ENCODE measurements at places on chromosomes 6 and 20.

DNA sequence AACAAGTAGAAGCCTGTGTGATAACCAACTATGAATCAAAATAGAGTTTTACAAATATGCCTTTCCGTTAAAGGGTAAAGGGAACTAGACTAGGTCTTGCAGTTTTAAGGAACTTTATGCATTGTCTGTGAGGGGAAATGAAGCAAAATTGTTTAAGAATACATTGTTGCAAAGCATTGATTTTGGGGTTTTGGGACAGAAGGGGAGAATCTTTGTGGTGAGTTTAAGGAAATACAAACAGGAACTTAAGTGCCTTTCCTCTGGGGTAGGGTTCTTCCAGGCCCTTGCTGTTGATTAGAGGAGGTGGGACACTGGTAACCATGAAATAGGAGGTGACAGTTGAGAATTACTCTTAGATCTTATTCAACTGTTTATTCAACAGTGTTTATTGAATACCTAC lies 4.7 kb downstream of the MAPK14 start:
- H3K27me3 ChIP-seq: no peaks in the 10 kb centered on the region
- no peaks in the 10 kb centered on the region for H3K4me1 ChIP-seq
- no peak overlapping the region for H3K27ac ChIP-seq
- no peak overlapping the region for H3K4me3 ChIP-seq

DNA sequence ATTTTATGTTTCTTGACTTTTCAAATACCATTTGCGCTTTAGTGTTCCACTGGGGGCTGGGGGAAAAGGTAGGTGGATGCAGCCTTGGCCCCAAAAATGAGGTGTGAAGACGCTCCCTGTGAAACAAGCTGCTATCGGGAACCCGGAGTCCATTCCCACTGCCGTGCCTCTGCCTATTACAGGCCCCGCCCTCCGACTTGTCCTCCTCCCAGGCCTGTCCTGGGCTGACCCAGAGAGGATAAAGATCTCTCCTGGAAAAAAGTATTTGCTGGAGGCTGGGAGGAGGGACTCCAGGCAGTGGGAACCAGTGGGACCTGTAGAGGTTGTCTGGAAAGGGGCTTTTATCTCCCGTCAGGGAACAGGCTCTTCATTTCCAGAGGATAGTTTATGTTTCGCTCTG lies 215.0 kb downstream of the SLC24A3 start:
- H3K27ac ChIP-seq: peak overlapping the region; percentile 9
- no peaks in the 10 kb centered on the region for H3K36me3 ChIP-seq
- peaks cover 44% of the 10 kb centered on the region for H3K4me1 ChIP-seq
- no peak for DNase-seq
- H3K4me3 ChIP-seq: no peak overlapping the region
- H3K27me3 ChIP-seq: no peaks in the 10 kb centered on the region

DNA sequence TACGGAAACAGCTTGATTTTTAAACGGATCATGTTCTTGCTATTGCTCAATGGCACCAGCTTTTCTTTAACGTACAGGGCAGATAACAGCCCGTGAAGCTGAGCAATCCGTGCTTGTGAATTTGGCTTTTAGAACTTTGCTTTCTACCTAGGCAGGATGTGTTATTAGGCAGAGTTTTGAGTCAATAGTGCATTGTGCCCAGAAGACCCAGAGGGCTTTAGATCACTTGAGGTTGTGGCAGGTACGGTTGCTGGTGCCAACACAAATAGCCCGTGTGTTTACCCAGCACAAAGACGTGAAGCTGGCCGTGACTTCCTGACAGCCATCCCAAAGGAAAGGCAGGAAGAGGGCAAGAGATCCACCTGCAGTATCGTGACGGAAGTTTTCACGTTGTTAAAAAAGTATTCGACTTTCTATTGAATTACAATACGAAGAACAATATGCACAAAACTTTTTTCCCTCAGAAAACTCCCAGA lies 117.4 kb upstream of the FRMD1 start:
- DNase-seq: no peak
- no peaks in the 10 kb centered on the region for H3K4me1 ChIP-seq
- H3K36me3 ChIP-seq: no peaks in the 10 kb centered on the region
- no peak overlapping the region for H3K4me3 ChIP-seq
- no peak overlapping the region for H3K27ac ChIP-seq

GRCh38 chr6:33731751-33732282 lies 14.9 kb downstream of the IP6K3 start:
- no peak for DNase-seq
- H3K36me3 ChIP-seq: peaks cover 11% of the 10 kb centered on the region
- no peaks in the 10 kb centered on the region for H3K27me3 ChIP-seq
- H3K27ac ChIP-seq: no peak overlapping the region
- H3K4me3 ChIP-seq: no peak overlapping the region

GRCh38 chr6:148818939-148819575 lies 72.2 kb downstream of the UST start:
- H3K4me1 ChIP-seq: no peaks in the 10 kb centered on the region
- DNase-seq: no peak
- H3K36me3 ChIP-seq: no peaks in the 10 kb centered on the region
- no peak overlapping the region for H3K27ac ChIP-seq
